Right lung (tissue), 10 donors: ENCODE measurements at places on chromosomes 12 and 14. TPM values are rescaled to one million over a fixed set of nuclear protein-coding genes. Genes with fewer than 3 reads are reported as not detected.

GRCh38 chr12:111057701-111058425, 137.5 kb upstream of the MYL2 start:
- no peak for DNase-seq

GRCh38 chr14:60051721-60052221, 40.0 kb upstream of the PCNX4 start:
- peak; percentile 56 for DNase-seq

DNA sequence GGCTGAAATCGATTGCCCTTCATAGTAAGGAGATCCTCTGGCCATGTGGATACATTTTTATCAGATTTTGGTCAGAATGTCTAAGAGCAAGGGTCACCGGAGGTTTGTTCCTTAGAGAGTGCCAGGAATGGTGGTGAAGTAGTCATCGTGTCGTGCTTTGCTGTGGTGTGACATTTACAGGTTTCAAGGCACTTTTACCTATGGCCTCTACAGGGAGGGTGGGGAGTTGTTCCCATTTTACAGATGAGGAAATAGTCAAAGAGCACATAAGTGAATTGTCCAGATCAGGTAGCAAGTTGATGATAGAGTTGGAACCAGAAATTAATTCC, 57.2 kb downstream of the WDR20 start:
- DNase-seq, result no peak

DNA sequence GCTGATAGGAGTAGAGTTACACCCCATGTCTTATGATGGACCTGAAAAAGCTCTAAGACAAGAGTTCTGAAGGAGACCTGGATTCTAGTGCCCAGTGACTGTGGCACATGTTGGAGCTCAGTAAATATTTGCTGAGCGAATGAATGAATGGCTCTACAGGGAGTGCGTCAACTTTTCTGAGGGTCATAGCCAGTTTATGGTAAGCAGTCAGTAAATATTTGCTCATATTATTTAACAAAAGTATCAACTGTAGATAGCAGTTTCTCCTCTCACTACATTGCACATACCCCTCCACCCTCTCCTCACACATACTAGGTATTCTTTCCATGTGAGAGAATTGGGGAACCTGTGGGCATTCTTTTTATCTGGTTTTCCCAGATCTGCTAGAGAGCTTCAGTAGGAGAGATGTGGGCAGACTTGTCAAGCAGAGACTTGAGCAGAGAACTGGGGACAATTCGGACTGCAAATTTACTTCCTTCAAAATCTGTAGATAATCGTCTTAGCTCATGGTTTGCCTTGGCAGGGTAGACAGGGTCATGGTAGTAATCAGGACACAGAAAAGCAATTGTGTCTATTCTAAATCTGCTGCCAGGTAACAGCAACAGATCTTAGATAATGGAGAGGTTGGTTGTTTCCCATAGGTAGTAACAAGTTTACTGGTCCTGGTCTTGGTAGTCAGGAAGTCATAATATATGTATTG, 5.7 kb downstream of the SLC4A8 start:
- DNase-seq, result no peak

- DNase-seq, result no peak
These were observed 90.0 kb upstream of the TMEM263 start for GRCh38 chr12:106865683-106866082.

GRCh38 chr12:43278541-43278832, 273.5 kb downstream of the ADAMTS20 start:
- DNase-seq, result no peak

GRCh38 chr12:67501362-67501761, 147.2 kb upstream of the DYRK2 start:
- no peak for DNase-seq

- no peak for DNase-seq
These were observed 190.6 kb downstream of the EMP1 start for GRCh38 chr12:13387101-13387500.

GRCh38 chr12:107921062-107921461, 146.6 kb downstream of the ASCL4 start:
- DNase-seq, result no peak

DNA sequence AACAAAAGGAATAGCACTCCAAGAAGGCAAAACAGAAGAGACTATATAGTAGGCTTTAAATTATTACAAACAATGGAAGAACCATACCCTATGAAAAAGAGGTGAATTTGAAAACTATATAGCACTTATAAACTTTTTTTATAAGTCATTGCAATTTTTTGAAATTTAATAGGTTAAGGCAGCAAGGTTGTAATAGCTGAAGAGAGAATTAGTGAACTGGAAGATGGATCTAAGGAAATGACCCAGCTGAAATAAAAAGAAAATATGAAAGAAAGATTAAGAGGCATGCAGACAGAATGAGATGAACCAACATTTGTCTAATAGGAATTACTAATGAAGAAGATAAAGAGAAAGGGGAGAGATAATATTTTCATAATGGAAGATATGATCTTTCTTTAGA, 9.8 kb downstream of the TESC start:
- DNase-seq, result no peak

DNA sequence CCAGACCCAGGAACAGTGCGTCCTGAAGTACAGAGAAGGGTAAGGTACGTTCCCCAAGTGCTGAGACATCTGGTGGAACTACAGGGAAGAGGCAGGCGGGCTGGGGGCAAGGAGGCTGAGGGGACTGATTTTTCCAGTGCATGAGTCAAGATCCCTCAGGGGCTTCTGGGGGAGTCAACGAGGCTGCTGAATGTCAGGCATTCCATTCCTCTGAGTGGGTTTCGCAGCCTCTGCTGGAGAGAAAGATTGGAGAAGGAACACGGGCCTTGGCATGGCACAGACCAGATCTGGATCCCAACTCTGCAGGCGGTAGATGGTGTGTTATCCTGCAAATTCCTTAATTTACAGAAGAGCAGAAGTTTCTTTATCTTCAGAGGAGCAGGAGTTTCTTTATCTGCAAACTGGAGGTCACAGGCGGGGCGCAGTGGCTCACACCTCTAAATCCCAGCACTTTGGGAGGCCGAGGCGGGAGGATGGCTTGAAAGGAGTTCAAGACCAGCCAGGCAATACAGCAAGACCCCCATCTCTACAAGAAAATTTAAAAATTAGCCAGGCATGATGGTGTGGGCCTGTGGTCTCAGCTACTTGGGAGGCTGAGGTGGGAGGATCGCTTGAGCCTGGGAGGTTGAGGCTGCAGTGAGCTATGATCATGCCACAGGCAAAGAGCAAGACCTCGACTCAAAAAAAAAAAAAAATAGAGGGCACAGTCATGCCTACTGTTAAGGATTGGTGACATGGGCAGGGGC, 132.6 kb upstream of the MAP1LC3B2 start:
- DNase-seq, result no peak

GRCh38 chr12:65279369-65280112, 1.1 kb downstream of the MSRB3 start:
- no peak for DNase-seq

DNA sequence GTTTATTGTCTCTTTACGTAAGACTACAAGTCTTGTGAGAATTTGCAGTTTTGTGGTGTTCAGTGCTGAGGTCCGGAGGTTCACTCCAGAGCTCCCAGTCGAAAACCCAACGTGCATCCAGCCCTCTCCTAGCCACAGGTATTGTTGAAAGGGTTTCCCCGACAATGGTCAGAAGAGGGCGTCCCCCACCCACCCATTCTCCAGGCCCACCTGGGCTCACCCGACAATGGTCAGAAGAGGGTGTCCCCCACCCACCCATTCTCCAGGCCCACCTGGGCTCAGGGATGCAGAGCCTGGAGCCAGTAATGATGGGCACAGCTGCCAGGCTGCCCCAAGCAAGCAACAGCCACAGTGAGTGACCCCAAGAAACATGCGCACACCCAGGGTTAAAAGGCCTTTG, 126.8 kb upstream of the EVL start:
- no peak for DNase-seq

GRCh38 chr14:90105756-90106155, 44.0 kb downstream of the KCNK13 start:
- no peak for DNase-seq

GRCh38 chr14:36171607-36172006, 4.9 kb downstream of the PTCSC3 start:
- DNase-seq, result no peak

DNA sequence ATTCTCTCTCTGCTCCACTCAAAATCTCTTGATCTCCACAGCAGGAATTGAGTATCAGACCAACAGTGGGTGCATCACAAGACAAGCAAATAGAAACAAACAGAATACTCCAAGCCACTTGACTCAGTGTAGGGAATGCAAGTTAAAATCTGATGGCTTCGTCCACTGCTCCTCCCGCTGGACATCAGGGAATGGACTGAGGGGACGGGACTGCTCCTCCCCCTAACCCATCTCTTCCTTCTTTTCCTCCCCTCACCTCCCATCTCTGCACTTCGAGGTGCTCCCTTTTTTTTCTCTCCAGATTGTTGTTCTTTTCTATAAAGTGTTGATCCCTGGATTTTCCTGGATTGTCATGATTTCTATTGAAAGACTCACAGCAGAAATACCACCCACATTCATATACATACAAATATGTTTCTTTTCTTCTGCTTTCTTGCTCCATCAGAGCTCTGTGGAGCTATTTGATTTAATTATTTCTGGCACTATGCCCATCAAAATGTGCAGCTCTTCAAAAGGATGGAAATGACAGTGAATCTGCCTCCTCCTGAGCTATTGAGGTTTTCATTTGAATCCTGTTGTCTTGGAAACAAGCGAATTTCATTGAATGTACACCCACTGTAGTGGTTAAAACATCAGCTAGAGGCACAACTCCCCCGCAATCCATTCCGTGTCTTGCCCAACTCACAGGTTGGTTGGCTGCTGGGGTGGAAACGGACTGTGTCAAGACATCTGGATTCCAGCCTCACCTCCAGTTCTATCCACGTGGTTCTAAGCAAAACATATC, 199.7 kb downstream of the SPTSSA start:
- DNase-seq, result no peak

DNA sequence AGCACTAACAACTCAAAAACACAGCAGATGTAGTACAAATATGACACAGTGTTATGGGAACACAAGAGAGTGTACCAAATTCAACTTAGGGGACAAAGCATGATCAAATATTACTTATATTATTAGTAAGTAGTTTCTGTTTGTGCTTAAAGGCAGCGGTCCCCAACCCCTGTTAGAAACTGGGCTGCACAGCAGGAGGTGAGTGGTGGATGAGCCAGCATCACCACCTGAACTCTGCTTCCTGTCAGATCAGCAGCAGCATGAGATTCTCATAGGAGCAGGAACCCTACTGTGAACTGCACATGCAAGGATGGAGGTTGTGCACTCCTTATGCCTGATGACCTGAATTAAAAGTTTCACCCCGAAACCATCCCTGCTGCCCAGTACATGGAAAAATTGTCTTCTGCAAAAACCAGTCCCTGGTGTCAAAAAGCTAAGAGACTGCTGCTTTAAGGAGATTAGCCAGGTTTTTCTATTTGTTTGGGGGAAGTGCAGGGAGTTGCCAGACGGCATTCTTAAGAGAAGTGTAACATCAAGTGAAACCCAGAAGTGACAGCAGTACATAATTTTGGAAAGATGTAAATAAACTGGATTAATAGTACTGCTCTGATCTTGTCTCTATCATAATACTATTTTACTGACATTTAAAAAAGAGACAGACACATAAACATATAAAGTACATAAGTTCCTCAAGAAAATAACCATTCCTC, 26.7 kb downstream of the GTF2A1 start:
- DNase-seq, result no peak

- DNase-seq, result no peak
These were observed 2.3 kb downstream of the MEG3 start for GRCh38 chr14:100828031-100828769.

DNA sequence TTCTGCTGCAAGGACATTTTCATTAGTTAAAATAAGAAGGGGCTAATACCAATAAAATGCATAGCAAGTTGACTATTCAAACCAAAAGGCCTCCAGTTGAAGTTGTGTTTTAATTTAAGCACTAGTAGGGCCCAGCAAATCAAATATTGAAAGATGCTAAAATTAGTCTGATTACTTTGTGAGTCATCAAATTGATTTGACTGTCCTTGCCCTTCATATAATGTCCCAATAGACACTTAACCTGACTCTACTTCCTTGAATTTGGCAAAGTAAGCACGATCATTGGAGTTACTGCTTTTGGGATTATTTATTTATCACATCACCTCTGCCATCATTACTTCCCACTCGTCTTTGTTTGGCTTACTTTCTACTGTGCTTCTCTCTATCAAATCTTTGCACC, 798.5 kb downstream of the DIO2 start:
- DNase-seq, result no peak

GRCh38 chr14:102675396-102675795, 82.9 kb downstream of the RCOR1 start:
- DNase-seq, result no peak

DNA sequence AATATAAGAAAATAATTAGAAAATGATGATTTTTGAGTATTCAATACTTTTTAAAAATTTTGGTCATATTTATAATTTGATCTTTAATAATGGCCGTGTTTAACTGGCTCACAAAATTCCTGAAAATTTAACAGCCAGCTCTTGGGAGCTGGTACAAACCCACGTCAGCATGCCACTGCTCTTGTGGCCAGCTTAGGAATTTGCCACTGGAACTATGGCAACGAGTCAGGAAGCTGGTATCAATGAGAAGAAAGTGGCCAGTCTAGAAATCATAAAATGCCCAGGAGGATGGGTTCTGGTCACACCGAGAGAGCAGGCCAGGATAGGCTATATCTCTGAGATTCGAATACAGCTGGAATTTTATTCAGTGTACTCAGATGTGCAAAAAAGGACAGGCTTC, 72.2 kb upstream of the PLEKHG3 start:
- DNase-seq, result no peak

- DNase-seq, result no peak
These were observed 32.0 kb downstream of the KICS2 start for GRCh38 chr12:64190140-64190539.

DNA sequence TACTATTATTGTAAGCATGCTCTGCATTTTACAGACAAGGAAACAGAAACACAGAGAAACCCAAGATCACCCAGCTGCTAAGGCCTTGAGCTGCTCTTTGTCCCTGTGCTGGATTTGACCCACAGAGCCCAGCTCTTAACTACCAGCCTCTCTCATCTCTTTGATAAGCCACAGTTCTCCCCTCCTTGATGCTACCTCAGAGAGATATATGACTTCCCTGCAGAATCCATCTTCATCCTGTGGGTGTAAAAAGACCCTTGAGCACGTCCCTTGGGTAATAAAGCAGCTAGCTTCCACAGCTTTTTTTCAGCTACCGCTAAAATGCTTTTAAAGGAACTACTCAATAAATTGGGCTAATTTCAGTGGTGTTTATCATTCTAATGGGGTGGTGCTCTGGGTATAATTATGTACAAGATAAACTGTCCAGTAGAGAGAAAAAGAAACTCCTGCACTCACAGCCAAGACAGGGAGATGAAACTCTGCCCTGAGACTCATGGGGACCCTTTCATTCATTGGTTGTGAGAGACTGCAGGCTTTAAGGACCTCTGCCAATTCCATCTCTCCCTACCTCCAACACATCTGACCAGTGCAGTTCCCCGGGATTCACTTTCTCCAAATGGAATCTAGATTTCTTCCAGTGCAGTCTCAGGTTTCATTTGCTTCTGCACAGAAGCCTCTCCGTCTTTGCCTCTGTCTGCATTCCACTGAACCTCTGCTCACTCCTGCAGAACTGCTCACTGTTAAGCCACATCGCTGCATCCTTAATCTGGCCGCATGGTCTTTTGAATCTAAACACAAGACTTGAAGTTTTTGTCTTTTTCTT, 24.7 kb upstream of the NTF3 start:
- no peak for DNase-seq

KRT83 gene
- not detected for polyA plus RNA-seq

SYNDIG1L gene
- 0.78 TPM for polyA plus RNA-seq

C12orf56 gene
- polyA plus RNA-seq, result 0.09 TPM

ASCL4 gene
- polyA plus RNA-seq, result not detected

ART4 gene
- 0.18 TPM for polyA plus RNA-seq

WDR20 gene
- 27.5 TPM for polyA plus RNA-seq

HOXC12 gene
- not detected for polyA plus RNA-seq

OR10G2 gene
- not detected for polyA plus RNA-seq

PLEKHG7 gene
- 0.26 TPM for polyA plus RNA-seq

GLIPR1L2 gene
- 3.6 TPM for polyA plus RNA-seq
